Naive B cell (primary cell): ENCODE measurements at places on chromosomes 3 and 15.

- DNase-seq = no peak
Measured at GRCh38 chr3:20809356-20809755, 623.4 kb upstream of the SGO1 start.

DNA sequence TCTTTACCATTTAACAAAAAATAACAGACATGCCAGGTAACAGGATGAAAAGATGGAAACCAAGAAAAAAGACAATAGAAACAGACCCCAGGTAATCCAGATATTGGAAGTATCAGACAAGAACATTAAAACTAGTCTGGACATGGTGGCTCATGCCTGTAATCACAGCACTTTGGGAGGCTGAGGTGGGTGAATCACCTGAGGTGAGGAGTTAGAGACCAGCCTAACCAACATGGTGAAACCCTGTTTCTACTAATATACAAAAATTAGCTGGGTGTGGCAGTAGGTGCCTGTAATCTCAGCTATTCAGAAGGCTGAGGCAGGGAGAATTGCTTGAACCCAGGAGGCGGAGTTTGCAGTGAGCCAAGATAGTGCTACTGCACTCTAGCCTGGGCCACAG lies 40.6 kb downstream of the ACAD9 start:
- DNase-seq = no peak

GRCh38 chr15:79849789-79850188 lies 47.0 kb downstream of the MTHFS start:
- DNase-seq = no peak

DNA sequence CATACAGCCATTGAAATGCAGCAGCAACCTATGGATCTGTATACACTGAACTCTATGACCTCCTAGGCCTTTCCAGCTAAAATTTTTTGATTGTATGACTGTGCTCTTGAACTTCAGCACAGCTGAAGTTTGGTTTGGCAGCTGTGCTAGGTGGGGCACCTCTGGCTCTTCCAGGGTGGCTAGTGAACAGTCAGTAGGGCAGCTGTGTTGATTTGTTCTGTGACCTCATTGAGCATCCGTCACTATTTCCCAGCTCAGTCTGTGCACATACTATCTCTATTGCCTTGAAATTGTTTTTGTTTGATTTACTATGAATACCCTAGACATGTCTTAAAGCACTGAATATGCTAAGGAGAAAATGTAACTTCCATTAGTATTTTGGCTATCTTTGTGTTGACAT lies 363.2 kb upstream of the NAALADL2 start:
- DNase-seq = no peak

GRCh38 chr3:177571944-177572315 lies 374.6 kb upstream of the TBL1XR1 start:
- DNase-seq = no peak

DNA sequence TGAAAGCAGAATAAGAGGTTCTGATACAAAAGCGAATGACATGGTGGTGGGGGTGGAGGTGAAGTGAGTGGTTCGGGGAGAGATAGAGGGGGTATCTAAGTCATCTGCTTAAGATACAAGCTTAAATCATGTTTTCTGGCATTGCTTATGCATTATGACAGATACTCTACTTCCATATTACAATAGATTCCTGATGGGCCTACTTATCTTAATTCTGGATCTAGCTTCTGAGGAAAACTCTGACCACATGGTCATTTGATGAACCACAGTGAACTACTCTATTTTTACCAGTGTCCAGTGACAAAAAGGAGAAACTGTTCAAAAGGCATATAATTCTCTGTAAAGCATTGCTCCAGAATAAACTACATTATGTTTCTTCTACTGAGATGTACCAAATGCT lies 673.7 kb upstream of the CCDC54 start:
- no peak for DNase-seq

DNA sequence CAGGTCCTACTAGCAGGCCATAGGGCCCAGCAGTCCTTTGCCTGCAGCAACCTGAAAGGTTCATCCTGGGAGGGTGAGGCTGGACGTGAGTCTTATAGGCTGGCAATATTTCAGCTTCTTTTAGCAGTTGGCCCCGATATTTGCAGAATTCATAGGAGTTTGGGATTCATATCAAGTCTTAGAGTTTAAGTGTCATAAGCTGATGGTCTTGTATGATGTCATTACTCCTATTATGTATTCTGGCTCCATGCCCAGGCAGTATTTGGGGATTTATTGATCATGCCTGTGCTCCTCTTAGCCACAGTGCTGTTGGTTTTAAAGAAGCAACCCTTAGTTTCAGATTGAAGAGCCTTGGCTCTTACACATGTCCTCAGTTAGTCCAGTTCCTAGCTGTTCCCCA lies 41.3 kb upstream of the POLR2M start:
- no peak for DNase-seq

GRCh38 chr3:183387797-183388196 lies 40.6 kb downstream of the MCF2L2 start:
- no peak for DNase-seq

- no peak for DNase-seq
Measured at GRCh38 chr15:65207280-65207840, 3.9 kb downstream of the CILP start.
